Stimulated activated CD4-positive, alpha-beta T cell treated with anti-CD3 and anti-CD28 coated beads, TNF-alpha, amount 100 ng/mL, for 1 hour (primary cell): ENCODE measurements at places on chromosomes 2 and 18.

GRCh38 chr2:28349546-28350165, 43.0 kb upstream of the FOSL2 start:
- no peak for DNase-seq

- no peak for DNase-seq
These were observed 166.7 kb downstream of the MCFD2 start for GRCh38 chr2:46748735-46749531.

DNA sequence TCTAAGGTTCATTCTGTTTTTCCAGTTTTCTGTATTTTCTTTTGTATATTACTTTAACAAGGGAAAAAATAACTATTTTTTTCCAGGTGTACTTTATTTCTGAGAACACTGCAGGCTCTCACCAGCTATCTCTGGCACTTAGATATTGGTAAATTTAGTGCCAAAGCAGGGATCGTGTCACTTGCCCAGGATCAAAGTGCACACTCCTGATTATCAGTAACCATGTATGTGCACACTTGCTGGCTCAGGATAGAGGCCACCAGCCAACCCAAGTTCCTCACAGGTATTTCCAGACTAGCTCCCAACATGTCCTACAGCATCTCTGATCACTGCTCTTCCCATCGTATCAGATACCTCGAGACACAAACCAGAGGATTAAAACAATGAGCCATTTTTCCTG, 5.8 kb upstream of the FZD5 start:
- DNase-seq: no peak

- no peak for DNase-seq
These were observed 112.9 kb downstream of the CSRNP3 start for GRCh38 chr2:165582409-165582808.

DNA sequence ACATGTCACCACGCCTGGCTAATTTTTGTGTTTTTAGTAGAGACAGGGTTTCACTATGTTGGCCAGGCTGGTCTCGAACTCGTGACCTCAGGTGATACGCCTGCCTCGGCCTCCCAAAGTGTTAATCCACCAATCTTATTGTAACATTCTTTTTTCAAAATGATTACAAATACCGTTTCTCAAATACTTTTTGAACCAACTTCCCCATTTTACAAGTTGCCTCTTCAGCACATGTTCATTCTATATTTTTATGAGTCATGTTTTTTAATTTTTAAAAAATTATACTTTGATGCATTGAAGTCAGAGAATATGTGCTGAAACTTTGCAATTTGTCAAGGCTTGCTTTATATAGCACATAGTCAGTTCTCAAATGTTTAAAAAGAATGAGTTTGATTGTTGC, 58.2 kb downstream of the QPCT start:
- DNase-seq: no peak

DNA sequence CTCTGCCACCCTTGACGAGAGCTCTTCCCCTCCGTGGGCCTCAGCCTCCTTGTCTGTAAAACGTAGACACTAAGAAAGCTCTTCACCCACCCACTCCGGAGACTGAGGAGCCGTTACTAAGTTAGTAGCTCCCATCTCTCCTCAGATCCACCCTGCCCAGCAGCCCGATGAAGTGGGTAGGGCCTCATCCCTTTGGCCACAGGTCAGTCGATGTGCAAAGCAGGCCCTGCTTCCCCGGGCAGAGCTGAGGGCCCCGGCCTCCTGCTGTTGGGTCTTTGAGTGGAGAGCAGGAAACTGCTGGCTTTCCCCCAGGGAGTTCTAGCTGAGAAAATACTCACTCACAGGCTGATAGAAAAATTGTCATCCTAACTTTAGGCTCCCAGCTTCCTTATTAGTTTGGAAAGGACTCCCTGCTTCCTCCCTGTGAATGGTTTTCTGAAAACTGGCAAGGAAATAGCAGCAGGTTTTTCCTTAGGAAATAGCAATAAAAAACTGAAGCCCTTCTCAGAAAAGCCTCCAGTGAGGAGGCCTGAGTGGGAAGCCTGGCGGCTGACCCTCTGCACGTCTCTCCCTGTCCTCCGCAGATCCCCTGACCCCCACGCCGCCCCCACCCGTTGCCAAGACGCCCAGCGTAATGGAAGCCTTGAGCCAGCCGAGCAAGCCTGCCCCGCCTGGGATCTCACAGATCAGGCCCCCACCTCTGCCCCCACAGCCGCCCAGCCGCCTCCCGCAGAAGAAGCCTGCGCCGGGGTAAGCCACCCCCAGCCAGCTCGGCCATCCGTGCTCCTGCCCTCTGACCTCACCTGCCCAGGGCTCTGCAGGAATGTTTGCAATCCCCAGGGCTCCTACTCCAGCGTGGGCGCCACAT, 30.2 kb downstream of the ITGB1BP1 start:
- no peak for DNase-seq

- no peak for DNase-seq
These were observed 22.9 kb upstream of the FSHR start for GRCh38 chr2:49177194-49177593.

DNA sequence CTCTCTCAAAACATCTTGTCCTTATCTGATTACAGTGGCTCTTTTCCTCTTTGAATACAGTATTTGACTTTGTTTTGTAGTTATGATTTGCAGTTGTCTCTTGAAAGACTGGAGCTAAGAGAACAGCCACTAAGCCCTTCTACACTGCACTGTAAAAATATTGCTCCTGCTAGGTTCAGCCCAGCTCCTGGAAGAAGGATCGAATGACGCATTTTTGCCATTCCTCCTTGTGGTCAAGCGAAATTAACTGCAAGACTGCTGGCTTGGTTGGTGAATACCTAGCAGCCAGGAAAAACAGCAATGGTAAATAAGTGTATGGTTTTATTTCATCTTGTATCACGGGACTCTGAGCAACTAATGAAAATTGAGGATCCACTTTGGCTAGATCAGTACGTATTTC, 407.8 kb upstream of the CDH2 start:
- DNase-seq: no peak

DNA sequence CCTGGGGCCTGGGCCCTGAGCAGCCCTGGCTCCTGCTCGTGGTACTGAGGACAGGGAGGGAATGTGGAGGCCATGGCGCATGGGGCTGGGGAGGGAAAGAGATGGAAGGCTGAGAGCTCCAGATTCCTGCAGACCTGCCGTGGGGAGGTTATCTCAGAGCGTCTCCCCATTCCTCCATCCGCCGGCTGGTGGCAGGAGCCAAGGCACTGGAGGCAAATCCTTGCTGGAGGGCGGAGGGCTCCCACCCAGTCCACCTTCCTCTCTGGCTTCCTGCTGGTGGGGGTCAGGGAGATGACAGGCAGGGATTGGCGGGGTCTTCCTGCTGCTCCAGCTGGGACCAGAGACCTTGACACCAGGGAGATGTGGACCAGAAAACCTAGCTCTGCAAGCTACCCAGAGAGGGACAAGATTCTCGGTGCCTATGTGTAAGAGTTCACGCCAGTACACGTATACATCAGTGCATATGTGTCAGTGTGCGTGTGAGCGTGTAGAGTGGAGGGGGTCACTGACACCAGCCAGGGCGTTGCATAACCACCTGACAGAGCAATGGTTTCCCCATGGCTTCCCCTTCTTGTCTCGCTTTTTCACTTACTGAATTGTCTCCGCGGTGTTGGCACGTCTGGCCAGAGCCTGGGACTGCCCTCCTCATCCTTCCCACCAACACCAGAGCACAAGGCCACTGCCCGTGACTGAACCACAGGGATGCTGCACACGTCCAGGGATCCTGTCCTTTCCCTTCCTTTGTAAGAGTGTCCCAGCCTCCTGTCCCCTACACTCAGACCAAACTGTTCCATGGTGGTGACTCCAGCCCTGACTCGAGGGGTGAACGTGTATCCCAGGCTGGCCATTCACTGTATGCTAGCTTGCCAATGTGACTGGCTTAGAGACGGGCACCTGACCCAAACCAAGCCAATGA, 15.8 kb upstream of the SEMA4C start:
- no peak for DNase-seq

GRCh38 chr2:119119076-119119785, 39.3 kb downstream of the C1QL2 start:
- DNase-seq: no peak

- no peak for DNase-seq
These were observed 86.6 kb downstream of the ASB1 start for GRCh38 chr2:238513346-238513745.

DNA sequence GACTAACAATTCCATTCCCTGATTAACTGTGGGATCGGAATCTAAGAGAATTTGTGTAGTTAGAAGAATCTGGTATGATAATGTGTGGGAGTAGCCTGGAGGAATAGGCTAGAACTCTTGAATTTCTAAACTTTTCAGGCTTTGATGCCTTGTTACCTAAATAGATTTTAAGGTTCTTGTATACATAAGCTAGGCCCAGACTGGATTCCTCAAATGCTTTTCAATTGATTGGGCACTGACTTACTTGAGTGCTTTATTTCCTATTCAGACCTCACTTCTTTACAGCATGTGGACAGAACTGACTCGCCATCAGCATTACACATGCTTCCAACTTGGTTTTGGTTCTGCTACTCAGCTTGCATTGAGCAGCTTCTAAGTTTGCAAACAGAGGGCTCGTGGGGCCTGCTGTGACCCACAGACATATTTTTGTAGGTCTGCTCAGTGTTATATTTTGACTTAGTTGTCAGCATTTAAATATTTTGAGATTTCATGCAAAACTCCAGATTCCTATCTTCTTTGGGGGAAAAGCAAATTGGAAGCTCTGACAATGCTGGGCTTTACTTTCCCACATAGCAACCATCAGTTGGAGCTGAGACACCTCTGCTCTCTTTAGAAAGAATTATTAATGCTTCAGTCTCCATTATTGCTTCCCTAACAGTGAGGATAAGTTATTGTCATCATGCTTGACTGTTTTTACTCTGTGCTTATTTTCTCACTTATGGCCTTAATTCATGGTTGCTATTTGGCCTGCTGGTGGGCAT, 5.7 kb downstream of the PARD3B start:
- DNase-seq: no peak

DNA sequence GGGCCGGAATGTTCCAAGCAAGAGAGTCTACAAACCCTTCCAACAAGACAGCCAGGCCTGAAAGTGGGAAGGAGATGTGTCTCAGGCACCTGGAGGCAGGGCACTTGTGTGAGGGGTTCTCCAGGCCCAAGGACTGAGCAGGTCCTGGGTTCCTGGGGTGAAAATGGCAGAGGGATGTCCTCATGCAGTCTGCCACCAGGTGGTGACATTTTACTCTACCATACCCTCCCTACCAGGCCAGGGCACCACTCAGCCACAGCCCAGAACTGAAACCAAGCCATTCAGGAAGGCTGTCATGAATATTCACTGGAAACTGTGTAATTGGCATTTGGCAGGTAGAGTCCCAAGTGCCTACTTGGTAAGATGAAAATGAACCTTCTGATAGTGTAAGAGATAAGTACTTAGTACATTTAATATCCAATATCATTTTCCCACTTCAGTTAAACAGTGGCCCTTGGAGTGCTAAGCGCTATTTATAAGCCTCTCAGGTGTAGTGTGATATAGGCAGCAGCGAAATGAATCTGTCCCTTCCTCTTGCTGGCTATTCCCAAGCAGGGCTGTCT, 185.1 kb downstream of the MYO5B start:
- no peak for DNase-seq

GRCh38 chr2:11212645-11213044, 57.4 kb downstream of the SLC66A3 start:
- no peak for DNase-seq

DNA sequence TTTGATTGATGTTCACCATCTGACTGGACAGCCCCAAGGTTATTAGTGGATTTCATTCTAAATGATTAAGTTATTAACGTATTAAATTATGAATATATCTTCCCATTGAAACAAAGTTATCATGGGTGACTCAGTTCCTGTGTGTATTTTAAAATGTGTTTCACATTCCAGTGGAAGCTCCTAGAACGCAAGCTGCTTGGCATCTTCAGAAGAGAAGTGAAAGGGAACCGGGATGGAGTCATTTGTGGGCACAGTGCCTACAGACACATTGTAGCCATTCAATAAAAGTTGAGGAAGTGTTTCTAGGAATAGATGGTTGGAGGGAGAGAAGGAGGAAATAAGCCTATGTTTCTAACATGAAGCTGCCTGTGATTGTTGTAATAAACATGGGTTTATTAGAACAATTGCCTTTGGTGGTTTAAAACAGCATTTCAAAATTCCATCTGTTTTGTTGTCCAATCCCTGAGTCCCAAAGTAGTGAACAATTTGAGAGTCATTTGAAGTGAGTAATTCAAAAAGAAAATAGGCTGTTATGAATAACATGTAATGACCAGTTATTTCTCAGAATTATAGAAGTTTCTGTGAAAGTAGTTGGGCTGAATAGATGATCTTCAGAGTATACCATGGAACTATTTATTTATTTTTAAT, 143.5 kb downstream of the PKP4 start:
- DNase-seq: no peak

DNA sequence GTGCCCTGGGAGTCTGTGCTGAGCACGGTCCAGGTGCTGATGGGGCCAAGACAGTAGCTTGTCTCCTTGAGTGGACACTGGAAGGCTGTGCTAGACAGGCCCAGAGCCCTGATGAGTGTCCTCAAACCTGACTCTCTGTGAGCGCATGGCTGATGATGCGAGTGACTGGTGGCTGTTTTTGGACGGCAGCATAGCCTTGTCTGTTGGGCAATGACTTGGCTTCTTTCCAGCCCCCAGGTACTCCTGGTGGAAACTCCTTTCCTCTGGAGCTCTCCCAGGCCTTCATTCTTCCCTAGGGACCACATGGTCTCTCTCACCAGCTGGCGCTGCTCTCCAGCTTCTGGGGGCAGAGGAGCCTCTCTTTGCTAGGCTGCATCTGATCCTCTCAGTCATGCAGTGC, 207.6 kb upstream of the SMIM21 start:
- no peak for DNase-seq

- DNase-seq: no peak
These were observed 148.6 kb downstream of the WDR7 start for GRCh38 chr18:56799756-56800155.

GRCh38 chr18:74516271-74517235, 17.7 kb upstream of the CNDP1 start:
- DNase-seq: no peak

GRCh38 chr2:147247749-147248148, 597.1 kb upstream of the ACVR2A start:
- no peak for DNase-seq

- DNase-seq: no peak
These were observed 97.8 kb downstream of the ZFP36L2 start for GRCh38 chr2:43128559-43128955.

GRCh38 chr2:138239902-138240491, 261.6 kb upstream of the SPOPL start:
- DNase-seq: no peak
